Endothelial cell (in vitro differentiated cells): ENCODE measurements at places on chromosomes 3 and 15. TPM values are rescaled to one million over a fixed set of nuclear protein-coding genes. Genes with fewer than 3 reads are reported as not detected.

Gene COL6A5
- total RNA-seq: not detected

Gene IL17RE
- 0.74 TPM for total RNA-seq

Gene PPP4R2
- total RNA-seq: 100.0 TPM

Gene ALDH1A2
- 2.6 TPM for total RNA-seq

Gene LINGO1
- total RNA-seq: 18.8 TPM

Gene SYNPR
- total RNA-seq: not detected

Gene INKA1
- total RNA-seq: 57.6 TPM

Gene GRM7
- 0.18 TPM for total RNA-seq

Gene STRA6
- 9.2 TPM for total RNA-seq

Gene DUOXA2
- not detected for total RNA-seq

Gene PP2D1
- total RNA-seq: not detected

Gene PLSCR5
- total RNA-seq: not detected

Gene CD96
- not detected for total RNA-seq

Gene MELTF
- total RNA-seq: 2.9 TPM

Gene SHF
- total RNA-seq: 23.0 TPM

Gene GRIP2
- 6.6 TPM for total RNA-seq

Gene ERC2
- 20.5 TPM for total RNA-seq

Gene CHST2
- total RNA-seq: 12.9 TPM

Gene SCAMP5
- total RNA-seq: 132 TPM

Gene STARD9
- 7.2 TPM for total RNA-seq

Gene KLHL6
- total RNA-seq: 46.1 TPM

Gene SKIC8
- 43.9 TPM for total RNA-seq

Gene GABRG3
- 0.21 TPM for total RNA-seq

Gene ST8SIA2
- total RNA-seq: 4.1 TPM

Gene GP5
- total RNA-seq: 0.23 TPM

Gene ANKRD63
- not detected for total RNA-seq

Gene ZBTB11
- 13.0 TPM for total RNA-seq

Gene SLCO2A1
- 3.8 TPM for total RNA-seq

Gene PCSK6
- 0.13 TPM for total RNA-seq

Gene FETUB
- total RNA-seq: not detected

Gene GMNC
- total RNA-seq: not detected

Gene KLHL40
- total RNA-seq: not detected

Gene OXTR
- 1.0 TPM for total RNA-seq

Gene PTH1R
- total RNA-seq: 6.2 TPM

Gene CCR3
- not detected for total RNA-seq

Gene MYRIP
- total RNA-seq: 0.49 TPM

Gene XCR1
- total RNA-seq: not detected

Gene RBPMS2
- total RNA-seq: 24.0 TPM

Gene LRRK1
- 4.8 TPM for total RNA-seq
